Activated CD4-positive, alpha-beta memory T cell treated with anti-CD3 and anti-CD28 coated beads, Interleukin-2, amount 10 ng/mL, durations not matched to agents 7 days and 5 days (primary cell): ENCODE measurements at places on chromosomes 2 and 18. TPM values are rescaled to one million over a fixed set of nuclear protein-coding genes. Genes with fewer than 3 reads are reported as not detected.

DNA sequence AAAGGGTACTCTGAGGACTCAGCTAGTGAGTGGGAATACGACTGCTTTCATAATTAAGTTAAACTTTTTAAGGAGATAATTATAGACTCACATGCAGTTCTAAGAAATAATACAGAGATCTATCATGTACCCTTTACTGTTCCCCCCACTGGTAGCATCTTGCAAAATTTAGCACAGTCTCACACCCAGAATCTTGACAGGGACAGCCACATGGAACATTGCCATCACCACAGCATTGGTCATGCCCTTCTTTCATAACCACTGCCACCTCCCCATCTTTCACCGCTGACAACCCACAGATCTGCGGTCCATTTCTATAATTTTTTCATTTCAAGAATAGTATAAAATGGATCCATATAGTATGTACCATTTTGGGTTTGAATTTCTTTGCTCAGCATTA is 37.8 kb downstream of the ARHGEF4 start:
- no peak for DNase-seq

GRCh38 chr2:64863097-64863820 is 125.9 kb upstream of the SLC1A4 start:
- DNase-seq, result no peak

GRCh38 chr2:165793161-165793778 is 777 bp downstream of the GALNT3 start:
- peak; percentile 29 for DNase-seq

DNA sequence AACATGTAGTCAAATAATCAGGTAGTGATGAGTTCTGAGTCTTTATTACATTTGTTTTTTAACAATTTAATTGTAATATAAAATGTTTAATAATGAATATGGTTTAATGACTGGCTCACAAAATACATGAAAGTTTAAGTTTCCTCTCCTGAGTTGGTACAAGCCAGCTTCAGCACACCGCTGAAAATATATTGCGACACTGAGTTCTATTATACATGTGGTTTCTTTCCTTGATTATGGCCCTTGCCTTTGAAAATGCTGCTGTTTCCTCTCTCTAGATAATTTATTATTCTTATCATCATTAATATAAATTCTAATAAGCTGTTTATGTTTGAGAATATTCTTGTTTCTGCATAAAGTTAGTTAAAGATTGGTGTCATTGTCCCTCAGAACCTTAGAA is 249.3 kb downstream of the PARD3B start:
- DNase-seq, result no peak

Gene REL
- 24.0 TPM for total RNA-seq

Gene STEAP3
- total RNA-seq, result not detected

DNA sequence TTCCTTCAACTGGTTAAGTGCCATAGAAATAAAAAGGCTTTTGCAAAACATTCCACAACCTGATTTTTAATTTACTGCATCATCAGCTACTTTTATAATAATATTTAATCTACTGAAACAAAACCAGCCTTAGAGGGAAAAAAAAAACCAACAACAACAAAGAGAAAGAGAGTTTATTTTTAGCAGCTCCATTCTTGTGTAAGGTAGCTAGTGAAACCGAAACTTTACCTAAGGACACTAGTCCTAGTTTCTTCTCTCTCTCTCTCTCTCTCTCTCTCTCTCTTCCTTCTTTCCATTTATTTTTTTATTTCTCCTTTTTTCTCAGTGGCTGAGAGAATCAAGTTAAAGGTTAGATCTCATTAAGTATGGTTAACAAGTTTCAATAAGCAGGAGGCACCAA is 21.4 kb downstream of the EN1 start:
- no peak for DNase-seq

DNA sequence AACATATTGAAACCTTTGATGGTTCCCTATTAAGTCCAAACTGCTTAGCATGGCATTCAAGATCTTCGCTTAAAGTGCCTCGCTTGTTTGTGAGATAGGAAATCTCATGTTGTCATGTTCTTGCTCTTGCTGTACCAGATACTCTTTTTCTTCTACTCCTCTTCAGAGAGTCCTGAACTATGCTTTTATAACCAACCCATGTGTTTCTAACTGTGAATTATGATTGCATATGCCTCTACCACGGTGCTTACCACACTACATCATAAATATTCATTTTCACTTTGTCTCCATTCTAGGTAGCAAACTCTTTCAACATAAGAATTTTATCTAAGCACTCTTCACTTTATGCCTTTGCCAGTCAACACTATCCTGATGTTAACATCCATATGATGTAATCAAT is 23.6 kb downstream of the STAT4 start:
- DNase-seq, result no peak

Gene FBXO15
- total RNA-seq, result 0.60 TPM
